Ureter (tissue), 1 donor: ENCODE measurements at places on chromosomes 11 and 22.

DNA sequence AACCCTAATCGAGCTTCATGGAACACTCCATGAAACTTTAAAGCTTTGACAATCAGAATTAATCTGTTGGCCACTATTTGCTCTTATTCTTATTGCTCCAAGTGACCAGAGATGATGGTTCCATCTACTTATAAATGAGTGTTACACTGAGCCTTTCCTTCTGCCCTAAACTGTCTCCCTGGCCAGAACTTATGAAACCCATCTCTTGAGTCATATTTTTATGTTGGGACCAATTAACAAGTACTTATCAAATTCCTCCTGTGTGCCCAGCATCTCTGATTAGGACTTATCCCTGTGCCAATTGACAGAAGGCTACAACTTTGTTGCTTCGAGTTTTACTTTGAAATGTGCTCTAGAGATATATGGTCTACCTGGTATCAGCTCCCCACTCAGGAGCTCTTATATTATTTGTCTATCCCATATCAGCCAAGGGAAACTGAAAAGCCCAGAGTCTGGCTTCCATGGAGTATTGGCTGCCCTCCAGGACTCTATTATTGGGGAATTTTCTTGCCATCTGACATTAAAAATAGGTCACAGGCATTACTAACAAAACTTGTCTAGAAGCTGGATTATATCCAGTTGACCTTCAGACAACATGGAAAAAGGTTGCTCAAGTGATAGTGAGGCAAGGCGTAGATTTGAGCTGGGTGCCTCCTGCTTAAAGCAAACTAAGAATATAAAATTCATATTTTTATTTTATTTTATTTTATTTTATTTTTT is 8.8 kb downstream of the KREMEN1 start:
- no peak for DNase-seq

- DNase-seq, result no peak
Observed at GRCh38 chr22:30573594-30574094, 821 bp downstream of the GAL3ST1 start.

DNA sequence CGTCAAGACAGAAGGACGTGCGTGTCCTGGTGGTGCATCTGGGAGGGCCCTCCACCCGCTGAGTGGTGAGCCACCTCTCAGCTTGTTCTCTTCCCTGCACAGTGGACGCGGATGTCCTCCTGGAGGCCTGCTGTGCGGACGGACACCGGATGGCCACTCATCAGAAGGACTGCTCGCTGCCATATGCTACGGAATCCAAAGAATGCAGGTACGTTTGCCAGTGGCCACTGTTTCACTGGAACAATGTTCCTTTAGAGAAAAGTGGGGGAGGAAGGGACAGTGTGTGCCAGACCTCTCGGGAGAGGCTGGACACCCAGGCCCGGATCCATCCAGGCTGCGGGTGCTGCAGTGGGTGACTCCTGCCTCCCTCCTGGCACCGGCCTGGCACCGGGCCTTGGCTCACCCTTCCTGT is 15.9 kb downstream of the FBLN1 start:
- DNase-seq, result no peak

- DNase-seq, result no peak
Observed at GRCh38 chr11:57874981-57875380, 113.4 kb downstream of the CTNND1 start.

GRCh38 chr11:4672470-4672869 is 25.2 kb downstream of the OR51E2 start:
- no peak for DNase-seq

DNA sequence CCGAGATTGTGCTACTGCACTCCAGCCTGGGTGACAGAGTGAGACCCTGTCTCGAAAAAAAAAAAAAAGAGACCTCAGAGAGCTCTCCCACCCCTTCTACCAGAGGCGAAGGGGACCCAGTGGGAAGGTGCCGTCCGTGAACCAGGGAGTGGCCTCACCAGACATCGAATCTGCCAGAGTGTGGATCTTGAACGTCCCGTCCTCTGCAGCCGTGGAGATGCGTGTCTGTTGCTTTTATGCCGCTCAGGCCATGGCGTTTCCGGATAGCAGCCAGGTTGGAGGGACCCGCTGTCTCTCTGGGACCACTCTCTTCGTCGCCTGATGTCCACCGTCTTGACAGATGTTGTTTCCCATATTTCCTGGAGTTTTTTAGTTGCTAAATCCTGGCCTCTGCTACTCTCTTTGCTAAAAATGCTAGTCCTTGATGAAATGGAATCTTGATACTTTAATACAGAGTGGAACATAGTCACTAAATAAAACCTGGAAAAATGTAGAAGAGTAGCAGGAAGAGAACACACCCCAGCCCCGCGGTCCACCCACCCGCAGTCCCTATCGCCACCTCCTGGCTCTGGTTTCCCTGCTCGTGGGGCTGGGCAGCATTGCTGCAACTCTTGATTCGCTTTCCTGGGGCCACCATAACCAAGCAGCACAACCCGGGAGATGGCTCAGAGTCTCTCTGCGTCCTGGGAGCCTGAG is 12.0 kb upstream of the MUC6 start:
- no peak for DNase-seq

DNA sequence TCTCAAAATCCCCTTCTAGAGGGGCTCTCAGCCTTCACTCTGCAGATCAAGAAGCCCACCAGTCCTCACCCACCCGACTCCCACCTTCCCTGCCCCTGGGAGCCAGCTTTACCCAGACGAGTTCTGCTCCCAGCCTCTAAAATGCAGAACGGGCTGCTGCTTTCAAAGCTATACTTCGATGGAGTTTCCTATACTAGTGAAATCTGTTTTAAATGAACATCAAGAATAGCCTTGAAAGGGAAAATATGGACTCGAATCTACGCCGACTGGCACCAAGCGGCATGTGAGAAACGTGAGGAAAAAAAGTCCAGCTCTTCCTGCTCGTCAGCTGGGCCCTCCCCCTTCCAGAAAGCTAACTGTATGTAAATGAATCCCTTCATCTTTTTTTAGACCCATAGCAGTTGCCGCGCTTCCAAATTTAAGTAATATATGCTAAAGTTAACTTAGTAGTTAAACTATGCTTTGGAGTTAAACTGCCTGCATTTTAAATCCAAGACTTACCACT is 211.7 kb downstream of the NTM start:
- DNase-seq, result no peak

DNA sequence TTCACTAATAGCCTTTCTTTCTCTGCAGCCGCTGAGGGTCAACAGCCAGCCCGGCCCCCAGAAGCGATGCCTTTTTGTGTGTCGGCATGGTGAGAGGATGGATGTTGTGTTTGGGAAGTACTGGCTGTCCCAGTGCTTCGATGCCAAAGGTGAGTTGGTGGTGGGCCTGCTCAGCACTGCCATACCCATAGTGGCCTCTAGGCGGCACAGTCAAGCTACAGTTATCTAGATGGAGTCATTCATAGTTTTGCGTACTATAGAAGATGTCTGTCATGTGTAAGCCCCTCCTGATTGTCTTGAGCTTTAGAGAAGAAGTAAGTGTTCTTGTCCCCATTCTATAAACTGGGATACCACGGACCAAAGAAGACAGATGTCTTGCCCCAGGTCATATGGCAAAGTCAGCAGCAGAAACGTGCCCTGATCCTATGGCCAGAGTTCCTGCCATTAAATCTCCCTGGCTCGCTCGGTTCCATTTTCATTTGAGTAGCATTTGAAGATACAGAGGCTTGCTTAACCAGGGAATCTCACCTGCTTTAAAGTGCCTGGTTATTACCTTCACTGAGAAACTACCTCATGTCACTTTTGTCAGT is 42.1 kb upstream of the CRTAM start:
- no peak for DNase-seq

- DNase-seq, result peak; percentile 40
Observed at GRCh38 chr22:38868286-38868721, 3.7 kb downstream of the CBX6 start.

- DNase-seq, result no peak
Observed at GRCh38 chr11:48073031-48073861, 92.9 kb downstream of the PTPRJ start.

DNA sequence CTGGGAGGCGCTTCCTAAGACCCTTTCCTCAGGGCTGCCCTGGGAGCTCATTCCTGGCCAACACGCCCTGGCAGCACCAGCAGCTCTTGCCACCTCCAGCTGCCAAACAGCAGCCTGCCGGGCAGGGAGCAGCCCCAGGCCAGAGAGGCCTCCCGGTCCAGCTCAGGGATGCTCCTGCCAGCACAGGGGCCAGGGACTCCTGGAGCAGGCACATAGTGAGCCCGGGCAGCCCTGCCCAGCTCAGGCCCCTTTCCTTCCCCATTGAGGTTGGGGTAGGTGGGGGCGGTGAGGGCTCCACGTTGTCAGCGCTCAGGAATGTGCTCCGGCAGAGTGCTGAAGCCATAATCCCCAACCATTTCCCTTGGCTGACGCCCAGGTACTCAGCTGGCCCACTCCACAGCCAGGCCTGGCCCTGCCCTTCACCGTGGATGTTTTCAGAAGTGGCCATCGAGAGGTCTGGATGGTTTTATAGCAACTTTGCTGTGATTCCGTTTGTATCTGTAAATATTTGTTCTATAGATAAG is 7.6 kb downstream of the SLC39A13 start:
- peak; percentile 88 for DNase-seq

DNA sequence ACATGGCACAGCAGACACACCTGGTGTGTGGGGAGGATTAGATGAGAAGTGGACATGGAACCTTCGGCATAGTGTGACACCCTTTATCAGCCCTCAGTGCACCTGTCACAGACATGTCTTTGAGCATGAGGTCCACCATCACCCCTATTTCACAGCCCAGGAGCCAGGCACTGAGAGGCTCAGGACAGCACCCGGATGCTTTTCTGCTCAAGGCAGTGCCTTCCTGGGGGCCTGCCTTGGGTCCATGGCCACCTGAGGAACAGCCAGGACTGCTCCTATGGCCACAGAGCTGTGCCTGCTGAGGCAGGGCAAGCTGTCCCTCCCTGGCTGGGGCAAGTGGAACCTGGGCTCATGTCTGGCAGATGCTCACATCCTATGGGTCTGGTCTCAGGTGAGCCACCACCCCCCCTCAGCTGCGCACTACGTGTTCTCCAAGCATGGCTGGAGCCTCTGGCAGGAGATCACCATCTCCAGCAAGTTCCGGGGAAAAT is 75.8 kb downstream of the MORC2 start:
- no peak for DNase-seq

DNA sequence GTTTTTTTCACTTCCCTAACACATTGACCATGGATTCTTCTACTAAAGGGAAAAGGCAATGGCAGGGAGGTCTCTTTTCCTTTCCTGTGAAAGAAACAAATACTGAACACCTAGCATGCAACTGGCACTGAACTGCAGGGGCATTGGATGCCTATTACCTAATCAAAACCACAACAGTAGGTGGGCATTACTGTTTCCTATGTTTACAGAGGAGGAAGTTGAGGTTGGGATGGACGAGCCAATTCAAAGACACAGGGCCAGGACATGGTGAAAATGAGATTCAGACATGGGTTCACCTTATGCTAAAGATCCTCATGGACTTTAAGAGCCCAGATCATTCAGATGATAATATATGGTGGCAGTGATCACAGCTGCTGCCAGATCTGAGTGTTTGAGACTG is 407.0 kb downstream of the MIAT start:
- no peak for DNase-seq

DNA sequence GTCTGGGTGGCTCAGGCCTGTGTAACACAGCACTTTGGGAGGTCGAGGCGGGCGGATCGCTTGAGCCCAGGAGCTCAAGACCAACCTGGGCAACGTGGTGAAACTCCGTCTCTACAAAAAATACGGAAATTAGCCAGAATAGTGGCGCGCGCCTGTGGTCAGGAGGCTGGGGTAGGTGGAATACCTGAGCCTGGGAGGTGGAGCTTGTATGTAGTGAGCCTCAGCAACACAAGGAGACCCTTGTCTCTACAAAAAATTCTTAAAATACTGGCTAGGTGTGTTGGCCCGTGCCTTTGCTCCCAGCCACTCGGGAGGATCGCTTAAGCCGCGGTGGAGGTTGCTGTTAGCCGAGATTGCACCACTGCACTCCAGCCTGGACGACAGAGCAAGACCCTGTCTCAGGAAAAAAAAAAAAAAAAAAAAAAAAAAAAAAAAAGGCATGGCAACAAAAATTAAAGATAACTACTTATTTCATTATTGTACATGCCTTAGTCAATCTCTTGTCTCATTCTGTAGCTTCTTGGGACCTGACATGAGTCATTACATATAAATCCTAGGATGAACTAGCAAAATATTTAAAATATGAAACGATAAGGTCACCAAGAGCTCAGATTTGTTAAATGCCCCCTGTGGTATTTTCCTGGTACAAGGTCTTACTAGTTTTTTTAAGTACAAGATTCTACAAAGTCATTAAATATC is 1.1 kb downstream of the TAF1D start:
- DNase-seq, result no peak

GRCh38 chr11:17918049-17918605 is 94.7 kb downstream of the SERGEF start:
- DNase-seq, result no peak

DNA sequence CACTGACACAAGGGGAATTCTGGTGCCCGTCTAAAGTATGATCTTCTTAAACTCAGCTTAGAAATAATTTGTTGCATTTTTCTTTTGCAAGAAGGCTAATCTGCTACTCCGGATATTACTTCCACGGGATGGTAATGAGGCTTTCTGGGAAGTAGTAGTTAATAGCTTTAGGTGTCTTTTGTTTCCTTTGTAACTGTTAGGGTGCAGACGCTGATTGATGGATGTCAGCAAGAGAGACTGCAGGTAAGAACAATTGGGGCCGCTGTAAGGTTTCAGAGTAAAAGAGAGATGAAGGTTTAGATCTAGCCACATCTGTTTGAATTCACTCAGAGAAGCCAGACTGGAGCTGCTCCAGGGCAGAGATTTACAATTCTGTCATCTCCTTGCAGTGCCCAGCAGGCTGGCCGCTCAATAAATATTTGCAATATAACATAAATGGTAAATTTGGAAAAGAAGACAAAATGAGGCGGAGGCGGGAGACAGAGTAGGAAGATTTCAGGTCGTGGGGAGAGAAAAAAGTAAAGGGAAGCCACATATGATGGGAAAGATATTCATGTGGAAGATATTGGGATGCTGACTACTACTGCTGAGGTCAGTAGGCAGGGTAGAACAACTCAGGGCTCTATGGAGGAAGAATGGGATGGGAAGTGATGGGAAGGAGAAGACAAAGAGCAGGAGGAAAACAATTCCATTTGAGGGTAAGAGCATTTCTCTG is 320.5 kb downstream of the AASDHPPT start:
- no peak for DNase-seq
